ENCODE measurements at places on chromosomes 11 and 22.
A peak's percentile ranks its signal among the peaks of the same experiment; 100 is the strongest.

GRCh38 chr22:37358917-37359316 is 68.4 kb downstream of the ELFN2 start:
- DNase-seq, result no peak

- DNase-seq, result no peak
Measured at GRCh38 chr22:37418627-37419369, 8.5 kb downstream of the ELFN2 start.

- no peak for DNase-seq
Measured at GRCh38 chr11:46238078-46238966, 39.1 kb upstream of the CREB3L1 start.

- no peak for DNase-seq
Measured at GRCh38 chr22:23498811-23499798, 81.0 kb downstream of the IGLL1 start.

DNA sequence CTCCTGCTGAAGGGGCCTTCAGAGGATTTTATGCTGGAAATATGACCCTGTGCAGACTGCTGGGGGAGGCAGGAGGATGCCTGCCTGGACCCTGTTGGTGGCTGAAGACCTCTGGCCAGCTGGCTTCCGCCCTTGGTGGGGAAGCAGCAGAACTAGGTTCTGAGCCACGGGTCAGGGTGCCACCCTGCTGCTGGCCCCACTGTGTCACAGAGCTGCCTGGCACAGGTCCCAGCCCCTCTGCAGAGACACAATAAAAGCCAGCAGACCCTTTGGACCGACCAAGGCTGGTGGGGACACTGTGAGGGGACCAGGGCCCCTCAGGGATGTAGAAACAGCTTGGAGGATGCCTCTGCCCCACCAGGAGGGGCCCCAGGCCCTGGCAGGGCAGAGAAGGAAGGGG is 6.9 kb upstream of the SREBF2 start:
- DNase-seq, result no peak

- no peak for DNase-seq
Measured at GRCh38 chr11:1642288-1643145, 12.9 kb downstream of the KRTAP5-5 start.

DNA sequence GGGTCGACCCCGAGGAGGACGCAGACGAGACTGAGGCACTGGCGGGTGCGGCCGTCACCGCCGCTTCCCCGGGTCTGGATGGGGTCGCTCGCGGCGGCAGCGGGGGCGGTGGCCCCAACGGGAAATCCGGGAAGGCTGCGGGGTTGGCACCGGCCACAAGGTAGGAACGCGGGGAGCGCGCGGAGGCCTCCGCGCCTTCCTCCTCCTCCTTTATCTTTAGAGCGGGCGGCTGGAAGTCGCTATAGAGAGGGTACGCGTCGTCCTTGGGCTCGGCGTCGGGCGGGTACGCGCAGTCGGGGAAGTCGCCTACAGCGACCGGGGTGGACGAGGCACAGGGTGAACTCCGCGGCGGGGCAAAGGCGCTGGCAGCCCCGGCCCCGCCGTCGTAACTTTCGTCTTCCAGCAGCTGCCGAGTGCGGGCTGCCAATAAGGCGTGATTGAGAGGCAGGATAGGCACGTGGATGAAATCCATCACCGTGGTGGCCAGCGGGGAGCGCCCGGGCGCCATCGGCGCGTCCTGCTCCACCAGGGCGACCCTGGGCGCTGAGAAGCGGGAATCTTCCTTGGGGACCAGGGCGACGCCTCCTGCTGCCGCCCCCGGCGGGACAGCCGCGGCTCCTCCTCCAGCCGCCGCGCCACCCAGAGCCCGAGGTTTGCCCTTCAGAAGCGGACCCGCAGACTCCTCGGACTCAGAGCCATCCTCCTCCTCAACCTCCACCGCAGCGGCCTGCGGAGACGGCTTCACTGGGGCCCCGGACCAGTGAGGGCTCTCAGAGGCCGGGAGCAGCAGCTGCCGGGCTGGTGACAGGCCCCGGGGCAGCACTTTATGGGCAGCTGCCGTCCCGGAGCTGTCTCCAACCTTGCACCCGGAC is 1.7 kb downstream of the PGR start:
- DNase-seq, result no peak

DNA sequence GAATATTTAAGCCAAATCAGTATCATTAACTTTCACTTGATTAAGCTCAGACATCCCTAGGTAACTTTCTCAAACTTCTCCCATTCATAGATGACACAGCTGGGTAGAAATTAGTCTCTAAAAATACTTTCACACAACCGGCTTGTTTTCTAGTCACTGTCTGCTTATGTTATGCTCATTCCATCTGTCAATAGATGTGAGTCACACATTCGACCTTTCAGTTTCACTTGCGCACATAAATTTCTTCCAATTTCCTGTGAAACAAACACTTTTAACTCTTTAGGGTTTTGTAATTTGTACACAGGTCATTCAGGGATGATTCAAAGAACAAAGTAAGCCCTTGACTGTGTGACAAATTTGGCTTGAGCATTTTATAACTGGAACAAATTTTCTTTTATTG is 723.0 kb downstream of the KCNA4 start:
- no peak for DNase-seq

DNA sequence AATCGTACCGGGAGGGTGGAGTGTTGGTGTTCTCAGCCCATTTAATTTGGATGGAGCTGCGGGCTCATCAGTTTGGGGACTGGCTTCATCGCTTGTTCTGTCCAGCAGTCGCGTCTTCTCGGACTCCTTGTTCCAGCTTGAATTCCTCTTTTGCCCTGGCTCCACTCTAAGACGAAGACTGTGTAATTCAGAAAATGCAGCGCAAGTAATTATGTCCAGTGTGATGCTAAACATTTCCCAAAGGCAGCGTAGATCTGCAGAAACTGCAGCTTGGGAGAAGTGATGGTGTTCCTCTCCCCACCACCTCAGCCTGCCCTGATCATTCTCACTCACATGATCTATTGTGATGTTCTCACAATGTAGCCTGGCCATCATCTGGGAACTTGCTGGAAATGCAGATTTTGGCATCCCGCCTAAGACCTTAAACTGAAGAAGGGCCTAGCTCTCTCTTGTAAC is 666 bp downstream of the SLC25A18 start:
- no peak for DNase-seq

- no peak for DNase-seq
Measured at GRCh38 chr11:33182246-33182878, 21.1 kb upstream of the CSTF3 start.

DNA sequence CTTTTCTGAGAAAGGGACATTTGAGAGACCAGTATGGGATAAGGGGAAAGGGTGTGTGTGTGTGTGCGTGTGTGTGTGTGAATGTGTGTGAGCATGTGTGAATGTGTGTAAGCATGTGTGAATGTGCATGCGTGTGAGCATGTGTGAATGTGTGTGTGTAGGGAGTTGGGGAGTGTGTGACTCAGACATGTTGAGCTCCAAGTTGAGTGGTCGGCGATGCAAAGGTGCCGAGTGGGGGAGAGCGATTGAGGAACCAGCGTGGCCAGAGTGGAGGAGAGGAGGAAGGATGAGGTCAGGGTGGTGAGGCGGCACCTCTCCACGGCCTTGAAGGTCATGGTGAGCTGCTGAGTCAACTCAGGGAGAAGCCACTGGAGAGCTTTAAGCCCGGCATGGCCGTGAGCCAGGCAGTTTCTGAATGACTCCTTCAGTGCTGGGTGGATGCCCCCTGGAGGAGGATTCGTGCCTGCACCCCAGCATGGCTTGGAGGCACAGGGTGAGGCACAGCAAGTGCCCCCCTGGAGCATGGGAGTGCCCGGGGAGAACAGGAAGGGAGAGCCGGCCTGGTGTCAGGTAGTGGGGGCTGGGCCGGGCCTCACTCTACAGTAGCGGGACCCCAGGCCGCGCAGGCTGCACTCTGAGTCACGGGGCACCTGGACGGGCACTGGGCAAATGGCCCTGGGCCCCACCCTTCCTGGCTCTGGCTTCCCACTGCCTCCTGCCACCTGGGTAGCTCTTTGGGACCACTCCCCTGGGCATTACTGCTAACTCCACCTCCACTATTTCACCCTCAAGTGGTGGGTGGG is 8.2 kb upstream of the CCDC88B start:
- DNase-seq, result peak; percentile 37

All from stimulated activated CD8-positive, alpha-beta memory T cell treated with anti-CD3 and anti-CD28 coated beads, Interleukin-7, amount 100 ng/mL, for 1 hour (primary cell).